ENCODE measurements at places on chromosomes 3 and 15. TPM values are rescaled to one million over a fixed set of nuclear protein-coding genes. Genes with fewer than 3 reads are reported as not detected.

- peak; percentile 92 for ATAC-seq
Observed at GRCh38 chr3:187208159-187208558, 10.9 kb downstream of the RTP1 start.

The ADAMTSL3 gene
- 1.4 TPM for total RNA-seq

The NUP210 gene
- total RNA-seq: 14.9 TPM

The PRR23B gene
- not detected for total RNA-seq

- peak; percentile 88 for ATAC-seq
Observed at GRCh38 chr3:57803647-57804081, 47.6 kb downstream of the SLMAP start.

GRCh38 chr15:83954506-83954905 lies 281.1 kb upstream of the GOLGA6L4 start:
- ATAC-seq: no peak

The STT3B gene
- total RNA-seq: 67.0 TPM

DNA sequence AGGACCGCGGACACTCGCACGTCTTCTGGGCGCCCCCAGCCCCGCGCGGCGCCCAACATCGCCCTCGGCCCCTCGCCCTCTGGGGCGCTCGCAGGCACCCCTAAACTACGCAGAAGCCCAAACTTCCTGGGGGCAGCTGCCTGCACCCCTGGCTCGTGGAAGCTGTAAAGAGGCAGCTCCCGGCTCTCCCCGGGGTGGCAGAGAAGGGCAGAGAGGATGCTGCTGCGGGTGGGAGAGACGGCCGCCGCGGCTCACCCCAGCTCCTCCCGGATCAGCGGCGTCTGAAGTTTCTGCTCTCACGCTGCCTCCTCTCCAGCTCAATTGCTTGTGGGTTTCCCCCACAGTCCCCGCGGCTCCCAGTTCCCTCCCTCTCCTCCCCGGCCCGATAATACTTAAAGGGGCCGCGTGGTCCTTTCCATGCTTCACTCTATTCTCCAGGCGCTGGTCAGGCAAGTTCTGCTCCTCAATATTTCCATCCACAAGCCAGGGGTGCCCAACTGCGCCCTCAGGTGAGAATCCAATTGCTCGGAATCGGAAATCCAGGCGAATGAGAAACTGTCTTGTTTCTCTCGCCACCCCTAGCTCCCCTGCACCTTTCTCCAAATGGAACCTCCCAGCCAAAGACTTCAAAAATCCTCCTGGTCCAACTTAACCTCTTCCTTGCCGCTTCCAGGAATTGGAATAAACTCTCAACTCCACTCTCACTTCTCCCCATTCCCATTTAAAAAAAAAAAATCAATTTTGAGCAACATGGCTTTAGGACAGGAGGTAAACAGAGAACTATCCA lies 748.5 kb downstream of the ROBO1 start:
- ATAC-seq: peak; percentile 91

GRCh38 chr15:70316059-70316600 lies 218.4 kb upstream of the TLE3 start:
- ATAC-seq: no peak

The GOLGA6D gene
- not detected for total RNA-seq

The LRRIQ4 gene
- total RNA-seq: not detected

The DLEC1 gene
- total RNA-seq: 0.08 TPM

The SEMA4B gene
- 216 TPM for total RNA-seq

DNA sequence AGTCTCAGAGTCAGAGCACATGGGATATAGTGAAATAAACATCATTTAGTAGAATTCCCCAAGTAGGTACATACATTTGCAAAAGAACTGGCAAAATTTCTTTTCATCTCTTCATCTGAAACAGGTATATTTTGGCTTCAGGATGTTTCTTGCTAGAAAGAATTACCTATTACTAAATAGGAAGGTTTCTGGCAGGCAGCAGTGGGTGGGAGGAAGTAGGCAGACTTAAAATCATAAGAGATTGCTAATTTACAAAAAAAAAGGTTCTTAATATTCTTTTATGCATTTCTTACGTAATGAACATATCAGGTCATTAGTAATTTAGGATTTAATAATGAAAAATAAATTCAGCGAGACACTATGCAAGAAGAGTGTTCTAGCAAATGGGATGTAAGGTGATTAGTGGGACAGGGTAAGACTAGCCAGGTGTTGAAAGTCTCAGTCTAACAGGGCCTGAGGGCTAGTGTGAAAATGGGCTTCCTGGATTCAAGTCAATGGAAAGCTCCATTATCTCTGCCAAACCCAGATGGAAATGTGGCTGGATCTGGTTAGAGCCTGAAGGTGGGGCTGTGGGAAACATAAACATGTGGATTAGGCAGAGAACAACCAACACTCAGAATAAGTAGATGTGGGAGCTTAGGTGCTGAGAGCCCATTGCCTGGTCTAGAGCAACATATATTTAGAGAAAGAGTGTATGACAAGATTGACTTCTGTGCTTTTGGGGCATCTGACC lies 127.4 kb upstream of the FEZF2 start:
- ATAC-seq: no peak

GRCh38 chr3:72338082-72338941 lies 509.9 kb downstream of the SHQ1 start:
- ATAC-seq: peak; percentile 49
